Activated naive CD8-positive, alpha-beta T cell treated with anti-CD3 and anti-CD28 coated beads, Interleukin-2, amount 50 U/mL, for 16 hours (primary cell): ENCODE measurements at places on chromosomes 5 and 9.

DNA sequence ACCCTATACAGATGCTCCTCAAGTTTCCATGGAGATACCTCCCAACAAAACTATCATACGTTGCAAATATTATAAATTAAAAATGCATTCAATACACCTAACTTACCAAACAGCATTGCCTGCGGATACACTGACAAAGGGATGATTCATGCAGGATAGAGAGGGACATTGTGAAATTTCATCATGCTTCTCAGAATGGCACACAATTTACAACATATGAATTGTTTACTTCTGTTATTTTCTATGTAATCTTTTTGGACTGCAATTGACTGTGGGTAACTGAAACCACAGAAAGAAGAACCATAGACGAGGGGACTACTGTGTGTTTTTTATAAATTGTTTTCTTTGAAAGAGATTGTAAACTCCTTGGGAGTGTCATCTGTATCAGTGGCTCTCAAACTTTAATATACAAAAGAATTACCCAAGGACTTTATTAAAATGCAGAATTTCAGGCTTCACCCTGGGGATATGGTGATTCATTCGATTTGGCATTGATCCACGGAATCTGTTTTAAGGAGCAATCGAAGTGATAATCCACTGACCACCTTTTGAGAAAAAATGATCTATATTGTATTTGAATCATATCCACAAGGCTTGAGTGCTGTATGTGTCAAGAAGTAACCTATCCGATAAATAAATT, 146.4 kb downstream of the SGCD start:
- no peak for DNase-seq

- no peak for DNase-seq
These were observed 228.5 kb downstream of the ESM1 start for GRCh38 chr5:54756796-54757402.

DNA sequence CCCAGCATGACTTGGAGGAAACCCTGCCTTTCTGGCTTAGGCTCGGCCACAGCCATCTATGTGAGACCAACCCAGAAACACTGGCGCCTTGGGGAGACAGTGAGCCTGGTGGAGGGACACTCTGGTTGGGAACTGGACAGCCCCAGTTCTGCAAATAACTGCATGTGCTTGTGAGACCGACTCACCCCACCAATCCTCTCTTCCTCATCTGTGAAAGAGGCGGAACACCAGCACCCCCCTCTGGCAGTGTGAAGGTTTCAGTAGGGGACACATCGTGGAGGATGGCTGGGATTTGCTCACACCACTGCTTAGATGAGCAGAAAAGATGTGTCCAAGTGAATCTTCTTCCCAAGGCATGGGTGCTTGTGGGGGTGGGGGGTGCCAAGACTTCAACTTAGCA, 43.4 kb upstream of the N4BP3 start:
- no peak for DNase-seq

- DNase-seq: no peak
These were observed 41.9 kb upstream of the PPP2R2B start for GRCh38 chr5:146920351-146920881.

GRCh38 chr5:17785774-17786173, 151.5 kb downstream of the TAF11L14 start:
- DNase-seq: no peak

- DNase-seq: no peak
These were observed 13.3 kb downstream of the DCANP1 start for GRCh38 chr5:135433681-135434426.

- no peak for DNase-seq
These were observed 169.2 kb upstream of the SLC30A5 start for GRCh38 chr5:68924481-68925145.

- no peak for DNase-seq
These were observed 30.7 kb downstream of the SEMA4D start for GRCh38 chr9:89467278-89467625.

DNA sequence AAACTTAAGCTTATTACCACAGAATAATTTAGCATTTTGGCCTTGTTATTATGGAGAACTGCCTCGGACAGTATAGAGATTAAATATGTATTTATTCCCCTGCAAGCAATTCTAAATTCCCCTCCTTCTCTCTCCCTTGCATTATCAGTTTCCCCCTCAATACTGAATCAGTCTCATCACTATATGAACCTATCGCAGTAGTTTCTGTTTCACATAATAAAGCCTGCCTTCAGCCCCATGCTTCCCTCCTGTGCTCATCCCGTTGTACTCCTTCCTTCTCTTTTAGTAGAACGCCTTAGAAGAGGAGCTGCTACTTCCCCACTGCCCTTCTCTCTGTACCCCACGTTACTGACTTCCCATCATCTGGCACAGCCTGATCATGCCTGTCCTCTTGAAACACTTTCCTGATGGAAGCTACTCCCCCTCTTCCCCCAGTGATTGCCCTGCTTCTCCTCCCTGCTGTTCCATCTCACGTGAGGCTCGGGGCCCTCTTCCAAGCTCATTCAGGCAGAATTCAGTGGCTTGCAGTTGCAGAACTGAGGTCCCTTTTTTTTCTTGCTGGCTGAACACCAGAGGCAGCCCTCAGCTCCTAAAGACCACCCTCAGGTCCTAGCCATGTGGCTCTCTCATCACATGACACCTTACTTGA, 93.4 kb downstream of the PPIC start:
- no peak for DNase-seq

DNA sequence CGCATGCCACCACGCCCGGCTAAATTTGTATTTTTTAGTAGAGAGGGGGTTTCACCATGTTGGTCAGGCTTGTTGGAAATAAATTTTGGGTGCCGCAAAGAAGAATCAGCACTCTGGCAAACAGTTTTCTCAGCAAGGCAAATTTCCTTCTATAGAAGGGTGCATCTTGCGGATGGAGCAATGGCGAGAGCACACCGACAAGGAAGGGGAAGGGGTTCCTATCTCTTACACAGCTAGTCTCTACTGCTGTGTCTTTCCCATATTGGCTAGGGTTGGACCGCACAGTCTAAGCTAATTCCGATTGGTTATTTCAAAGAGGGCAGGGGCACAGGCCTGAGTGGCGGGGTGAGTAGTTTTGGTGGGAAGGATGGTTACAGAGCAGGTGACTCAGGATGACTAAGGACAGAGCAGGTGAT, 707 bp downstream of the GTF3C5 start:
- DNase-seq: no peak

DNA sequence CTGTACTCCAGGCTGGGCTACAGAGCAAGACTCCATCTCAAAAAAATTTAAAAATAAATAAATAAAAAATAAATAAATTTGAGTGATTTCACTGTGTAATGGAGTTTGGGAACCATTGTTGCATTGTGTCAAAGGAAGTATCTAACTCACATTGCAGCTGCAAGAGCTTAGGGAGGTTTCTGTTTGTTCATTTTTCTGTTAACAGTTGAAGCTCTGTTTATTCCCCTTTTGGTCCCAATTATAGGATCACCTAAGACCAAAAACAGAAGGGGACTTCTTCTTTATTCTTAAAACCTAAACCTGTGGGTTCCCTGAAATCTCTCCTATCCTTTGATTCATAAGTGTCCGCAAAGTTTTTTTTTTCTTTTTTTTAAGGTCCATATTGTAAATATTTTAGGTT, 28.6 kb upstream of the PCAT7 start:
- no peak for DNase-seq

GRCh38 chr9:90801973-90802322, 329 bp downstream of the SYK start:
- no peak for DNase-seq

DNA sequence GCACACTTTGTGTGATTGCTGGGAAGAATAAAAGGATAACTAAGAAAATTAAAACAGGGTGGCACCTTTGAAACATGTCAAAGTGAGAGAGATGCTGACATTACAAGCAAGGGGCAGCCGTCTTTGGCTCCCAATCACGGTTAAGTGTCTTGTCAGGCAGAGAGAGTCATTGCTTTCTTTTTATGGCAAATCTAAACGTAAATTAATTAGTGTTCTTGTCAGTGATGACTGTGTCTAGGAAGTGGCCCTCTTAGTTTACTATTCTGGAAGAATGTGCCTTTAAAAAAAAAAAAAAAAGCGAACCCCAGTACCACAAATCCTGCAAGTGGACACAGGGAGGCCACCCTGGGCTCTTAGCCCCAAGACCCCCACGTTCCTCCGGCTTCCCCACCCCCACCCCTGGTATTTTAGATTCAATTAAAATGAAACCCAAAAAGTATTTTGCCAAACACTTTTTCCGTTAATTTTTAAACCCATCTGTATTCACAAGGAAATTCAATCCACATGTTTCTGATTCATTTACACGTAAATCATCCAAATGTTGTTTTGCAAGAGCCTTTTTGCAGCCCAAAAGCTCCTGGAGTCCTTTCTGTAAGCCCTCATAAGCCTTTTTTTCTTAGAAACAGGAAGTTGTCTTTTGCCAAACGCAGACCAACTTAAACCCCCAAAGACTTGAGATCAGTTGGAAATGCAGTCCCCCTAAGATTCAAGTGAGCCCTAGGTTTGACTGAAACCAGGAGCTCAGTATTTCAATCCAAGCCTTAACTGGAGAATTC, 399.3 kb downstream of the EBF1 start:
- DNase-seq: no peak

DNA sequence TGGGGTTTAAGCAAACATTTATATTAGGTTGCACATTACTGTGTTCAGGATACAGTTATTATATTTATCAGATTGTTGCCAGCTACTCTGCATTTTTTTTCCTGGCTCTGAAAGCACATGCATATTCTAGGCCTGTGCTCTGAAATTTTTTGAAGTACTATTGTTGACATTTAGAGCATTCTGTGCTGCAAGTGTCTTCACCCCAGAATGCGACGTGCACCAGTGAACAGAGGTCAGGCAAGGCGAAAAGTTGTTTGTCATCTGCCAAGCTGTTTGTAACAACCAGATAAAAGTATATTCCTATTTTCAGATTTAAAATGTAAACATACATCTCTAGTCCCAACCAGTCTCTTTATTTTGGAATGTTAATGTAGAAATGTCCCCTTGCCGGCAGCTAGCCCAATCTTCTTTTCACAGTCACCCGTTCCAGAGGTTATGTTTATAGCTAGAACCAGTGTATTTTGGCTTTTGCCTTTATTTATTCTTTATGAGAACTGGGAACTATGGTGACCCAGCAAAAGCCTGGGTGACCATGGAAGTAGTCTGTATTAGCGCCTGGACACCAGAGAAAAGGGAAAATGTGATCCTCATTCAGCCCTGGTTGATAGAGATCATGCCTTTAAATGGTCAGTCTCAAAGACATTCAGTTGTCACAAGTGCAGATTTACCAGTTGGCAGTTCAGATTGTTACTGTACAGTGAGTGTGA, 84.6 kb downstream of the NDUFAF2 start:
- DNase-seq: no peak

DNA sequence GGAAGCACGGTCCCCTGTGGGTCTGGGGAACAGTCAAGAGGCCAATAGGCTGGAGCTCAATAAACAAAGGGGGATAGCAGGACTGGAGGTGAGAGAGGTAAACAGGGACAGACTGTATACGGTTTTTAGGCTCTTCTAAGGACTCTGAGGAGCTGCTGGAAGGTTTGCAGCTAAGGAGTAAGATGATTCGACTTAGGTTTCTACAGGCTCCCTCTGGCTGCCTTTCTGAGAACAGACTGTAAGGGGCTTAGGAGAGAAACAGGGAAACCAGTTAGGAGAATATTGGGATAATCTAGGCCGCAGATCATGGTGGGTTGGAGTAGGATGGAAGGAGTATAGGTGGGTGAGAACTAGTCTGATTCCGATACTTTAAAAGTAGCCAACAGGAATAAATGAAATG, 10.4 kb downstream of the CDK5RAP2 start:
- DNase-seq: no peak

DNA sequence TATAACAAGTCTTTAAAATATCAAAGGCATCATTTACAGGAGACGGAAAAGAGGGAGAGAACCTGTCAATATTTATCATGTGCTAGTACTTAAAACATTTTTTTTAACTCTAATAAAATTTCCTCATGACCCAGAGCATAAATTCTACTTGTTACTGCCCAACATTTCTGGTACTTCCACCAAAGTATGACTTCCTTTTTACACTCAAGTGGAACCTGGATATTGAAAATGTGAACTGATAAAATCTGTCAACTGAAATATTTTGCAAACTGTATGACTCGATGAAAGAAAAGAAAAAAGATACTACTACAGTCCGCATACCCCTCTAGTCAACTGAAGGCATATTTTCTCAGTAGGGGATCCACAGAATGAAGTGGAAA, 37.1 kb downstream of the FAM13B start:
- DNase-seq: no peak

DNA sequence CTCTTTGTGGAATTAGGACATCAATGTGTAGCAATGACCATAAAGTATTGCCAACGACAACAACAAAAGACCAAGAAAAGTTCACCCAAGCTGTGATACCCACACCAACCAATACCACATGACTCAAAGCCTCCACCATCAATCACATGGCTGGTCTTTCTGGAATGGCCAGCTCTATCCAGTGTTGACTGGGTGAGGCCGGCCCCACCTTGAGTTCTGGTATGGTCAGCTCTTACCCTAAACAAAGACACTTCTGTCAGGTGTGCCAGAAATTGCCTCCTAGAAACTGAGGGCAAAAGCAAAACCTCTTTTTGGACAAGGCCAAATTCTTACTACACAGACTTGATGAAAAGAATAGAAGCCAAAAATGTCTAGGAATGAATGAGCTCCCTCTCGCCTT, 331.5 kb downstream of the ZNF608 start:
- no peak for DNase-seq

DNA sequence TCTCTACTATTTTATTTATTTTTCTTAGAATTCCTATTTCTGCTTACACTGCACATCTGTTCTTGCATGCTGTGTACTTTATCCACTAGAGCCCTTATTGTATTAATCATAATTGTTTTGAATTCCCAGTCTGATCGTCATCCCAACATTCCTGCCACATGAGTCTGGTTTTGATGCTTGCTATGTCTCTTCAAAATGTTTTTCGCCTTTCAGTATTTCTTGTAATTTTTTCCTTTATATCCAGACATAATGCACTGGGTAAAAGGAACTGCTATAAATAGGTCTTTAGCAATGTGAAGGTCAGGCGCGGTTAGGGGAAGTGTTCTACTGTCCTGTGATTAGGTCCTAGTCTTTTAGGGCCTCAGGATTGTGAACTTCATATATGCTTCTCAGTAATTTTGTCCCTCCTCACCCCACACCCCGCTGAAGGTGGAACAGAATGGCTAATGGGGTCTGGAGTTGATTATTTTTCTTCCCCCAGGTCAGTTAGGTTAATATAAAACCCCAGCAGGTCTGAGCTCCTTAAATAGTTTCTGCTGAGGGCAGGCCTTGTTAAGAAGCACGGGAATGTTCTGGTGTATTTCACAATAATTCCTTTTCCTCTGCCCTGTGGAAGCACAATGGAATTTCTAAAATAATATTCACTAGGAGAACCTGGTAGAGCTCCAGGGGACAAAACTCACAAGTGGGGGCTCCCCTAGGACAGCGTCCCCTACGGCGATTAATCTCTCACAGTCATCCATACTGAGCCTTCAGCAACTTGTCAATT, 146.6 kb upstream of the TUT7 start:
- no peak for DNase-seq

GRCh38 chr5:132979367-132979940, 16.0 kb upstream of the AFF4 start:
- no peak for DNase-seq

- no peak for DNase-seq
These were observed 4.9 kb downstream of the TBC1D9B start for GRCh38 chr5:179902763-179903158.
